ENCODE measurements at places on chromosomes 3 and 15.

DNA sequence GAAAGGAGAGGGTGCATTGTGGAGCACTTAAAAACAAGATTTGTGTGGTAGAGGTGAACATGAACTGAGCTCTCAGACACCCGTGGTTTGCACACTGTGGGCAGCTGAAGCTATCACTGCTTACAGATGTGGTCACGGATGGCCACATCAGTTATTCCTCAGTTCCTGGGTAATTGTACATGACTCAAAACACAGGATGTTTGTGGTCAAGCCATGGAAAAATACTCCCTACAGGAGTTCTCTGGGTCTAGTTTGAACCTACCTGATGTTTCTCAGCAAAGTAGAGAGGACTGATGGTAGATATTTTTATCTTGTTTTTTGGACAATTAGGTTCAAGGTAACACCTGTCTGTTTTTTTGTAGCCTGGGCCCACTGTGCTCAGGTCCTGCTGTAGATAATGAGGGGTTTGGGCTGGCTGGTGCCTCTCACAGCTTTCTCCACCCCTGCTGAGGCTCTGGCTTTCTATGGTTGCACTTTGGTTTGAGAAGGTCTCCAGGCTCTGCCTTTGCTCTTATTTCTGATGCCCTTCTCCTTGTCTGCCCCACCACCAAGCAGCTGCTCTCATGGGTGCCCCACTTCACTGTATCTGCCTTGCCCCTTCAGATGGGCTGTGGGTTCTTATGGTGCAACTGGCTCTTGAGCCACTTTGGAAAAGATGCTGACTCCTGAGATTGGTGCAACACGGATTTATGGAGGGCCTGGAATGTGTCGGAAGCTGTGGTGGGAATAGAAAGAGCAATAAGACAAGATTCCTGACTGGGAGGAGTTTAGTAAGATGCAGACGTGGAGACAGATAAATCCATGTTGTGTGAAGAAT, 40.1 kb downstream of the CDCP1 start:
- no peak for DNase-seq

GRCh38 chr3:149273096-149273751, 51.6 kb upstream of the CP start:
- DNase-seq = peak; percentile 90

DNA sequence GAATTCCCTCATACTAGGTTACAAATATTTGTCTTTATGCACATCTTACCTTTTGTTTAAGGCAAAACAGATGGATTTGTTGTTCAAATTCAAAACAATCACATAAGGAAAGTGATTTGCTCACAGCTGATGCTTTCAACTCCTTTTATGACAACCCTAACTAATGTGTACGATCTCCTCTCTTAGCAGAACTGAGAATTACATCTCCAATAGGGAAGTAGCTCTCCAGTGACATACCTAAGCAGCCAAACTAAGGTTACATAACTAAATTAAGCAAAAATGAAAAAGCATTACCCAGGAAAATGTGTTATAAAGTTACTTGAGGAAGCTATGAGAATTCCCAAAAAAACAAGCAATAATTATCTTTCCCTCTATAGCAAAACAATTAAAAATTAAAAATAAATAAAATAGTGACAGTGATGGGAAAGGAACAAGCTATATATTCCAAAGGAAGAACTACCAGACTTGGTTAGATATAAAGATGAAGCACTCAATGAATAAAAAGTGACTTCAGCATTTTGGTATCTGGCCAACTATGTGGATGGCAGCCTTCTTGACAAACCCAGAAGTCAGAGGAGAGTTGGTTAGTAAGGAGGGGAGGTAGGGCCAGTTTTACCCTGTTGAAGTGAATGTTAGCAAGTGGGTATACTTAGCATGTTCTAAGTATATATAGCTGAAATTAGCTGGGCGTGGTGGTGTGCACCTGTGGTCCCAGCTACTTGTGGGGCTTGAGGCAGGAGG, 32.4 kb downstream of the PEAK1 start:
- no peak for DNase-seq

GRCh38 chr15:63243101-63243500, 34.3 kb upstream of the APH1B start:
- DNase-seq = no peak

- DNase-seq = no peak
Observed at GRCh38 chr3:45552031-45552793, 42.3 kb upstream of the LIMD1 start.

DNA sequence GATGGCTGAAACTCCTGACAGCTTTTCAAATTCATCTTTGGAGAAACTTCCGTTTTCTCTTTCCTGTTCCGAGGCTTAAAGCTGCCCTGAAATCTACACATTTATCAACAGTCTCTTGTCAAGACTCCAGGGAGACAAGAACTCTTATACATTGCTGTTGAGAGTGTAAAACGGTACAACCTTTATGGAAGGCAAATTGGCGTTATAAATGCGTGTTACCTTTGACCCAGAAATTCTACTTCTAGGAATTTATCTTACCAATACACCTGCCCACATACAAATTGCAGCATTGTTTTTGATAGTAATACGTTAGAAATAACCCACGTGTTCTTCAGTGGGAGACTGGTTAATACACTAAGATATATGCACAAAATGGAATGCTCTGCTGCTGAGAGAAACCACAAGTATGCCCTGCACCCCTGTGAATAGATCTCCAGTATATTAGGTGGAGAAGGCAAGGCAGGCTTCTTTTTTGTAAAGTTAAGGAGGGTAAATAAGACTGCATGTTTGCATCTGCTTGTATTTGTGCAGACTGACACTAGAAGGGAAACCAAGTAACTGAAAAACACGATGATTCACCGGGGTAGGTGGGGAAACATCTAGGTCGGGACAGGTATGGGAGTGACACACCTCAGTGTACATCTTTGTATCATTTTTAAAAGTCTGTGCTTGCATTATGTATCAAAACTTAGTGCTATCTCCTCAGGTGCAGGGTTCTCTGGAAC, 97.5 kb downstream of the IGF1R start:
- DNase-seq = no peak

- no peak for DNase-seq
Observed at GRCh38 chr3:77489216-77489615, 449.3 kb downstream of the ROBO2 start.

DNA sequence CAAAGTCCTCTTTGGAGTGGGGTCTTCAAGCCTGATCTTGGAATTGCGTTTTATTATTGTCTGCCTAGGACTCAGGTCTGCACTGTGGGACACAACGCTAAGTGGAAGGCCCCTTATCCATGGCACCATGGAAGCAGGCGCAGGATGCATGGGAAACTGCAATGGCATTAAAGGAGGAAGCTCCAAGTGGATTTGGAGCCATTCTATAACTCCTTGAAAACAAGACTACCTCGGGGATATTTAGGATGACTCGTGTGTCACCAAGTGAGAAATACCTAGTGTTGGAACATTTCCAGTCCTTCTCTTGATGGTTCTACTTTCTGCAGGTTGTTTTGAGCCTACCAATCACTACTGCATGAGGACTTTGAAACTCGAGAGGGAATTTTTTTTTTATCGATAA, 126.6 kb upstream of the ZBED2 start:
- no peak for DNase-seq

DNA sequence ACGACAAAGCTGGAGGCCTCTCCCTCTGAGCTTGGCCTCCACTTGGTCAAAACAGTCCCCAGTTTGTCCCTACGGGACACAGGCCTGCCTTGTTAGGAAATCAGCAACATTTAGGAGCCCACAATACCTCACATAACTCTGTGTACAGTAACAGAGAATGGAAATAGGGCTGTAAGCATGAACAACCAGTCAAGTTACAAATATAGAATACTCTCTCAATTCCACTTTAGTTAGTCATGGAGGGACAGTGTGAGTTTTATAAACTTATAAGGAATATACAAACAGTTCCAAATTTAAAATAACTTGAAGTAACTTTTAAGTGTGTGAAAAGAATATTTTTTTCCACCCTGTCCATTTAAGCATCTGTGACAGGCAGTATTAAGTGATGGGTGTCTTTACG, 129.4 kb downstream of the PGPEP1L start:
- DNase-seq = no peak

- DNase-seq = no peak
Observed at GRCh38 chr3:2938711-2939110, 171.5 kb downstream of the IL5RA start.

DNA sequence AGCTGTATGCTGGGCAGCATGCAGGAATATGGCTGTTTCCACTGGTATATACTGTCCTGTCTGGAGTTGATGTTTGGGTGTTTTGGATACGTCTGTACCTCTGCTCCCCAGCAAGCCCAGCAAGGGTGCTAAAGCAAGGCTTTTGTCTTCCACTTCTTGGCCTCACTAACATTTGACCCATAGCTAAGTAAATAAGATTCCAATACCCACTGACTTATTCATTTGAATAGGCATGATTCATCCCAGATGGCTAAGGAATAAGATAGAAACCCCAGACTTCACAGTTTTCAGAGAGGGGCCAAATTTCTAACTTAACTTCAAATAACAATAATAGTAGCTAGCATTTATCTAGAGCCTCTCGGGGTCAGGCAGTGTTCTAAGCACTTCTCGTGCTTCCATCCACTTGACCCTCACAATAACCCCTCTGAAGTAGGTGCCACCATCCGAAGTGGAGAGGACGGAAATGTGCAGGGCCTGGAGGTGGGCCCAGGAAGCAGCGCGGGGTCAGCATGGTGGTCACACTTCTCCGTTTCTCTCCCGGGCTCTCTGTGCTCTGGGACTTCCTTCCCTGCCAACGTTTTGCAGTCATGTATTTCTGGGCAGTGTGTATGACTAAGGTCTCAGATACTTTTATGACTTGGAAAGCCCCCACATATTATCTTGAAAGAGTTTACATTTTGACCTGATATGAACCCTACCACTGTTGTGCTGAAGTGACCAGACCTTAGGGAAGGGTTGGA, 39.3 kb downstream of the LRRK1 start:
- no peak for DNase-seq

DNA sequence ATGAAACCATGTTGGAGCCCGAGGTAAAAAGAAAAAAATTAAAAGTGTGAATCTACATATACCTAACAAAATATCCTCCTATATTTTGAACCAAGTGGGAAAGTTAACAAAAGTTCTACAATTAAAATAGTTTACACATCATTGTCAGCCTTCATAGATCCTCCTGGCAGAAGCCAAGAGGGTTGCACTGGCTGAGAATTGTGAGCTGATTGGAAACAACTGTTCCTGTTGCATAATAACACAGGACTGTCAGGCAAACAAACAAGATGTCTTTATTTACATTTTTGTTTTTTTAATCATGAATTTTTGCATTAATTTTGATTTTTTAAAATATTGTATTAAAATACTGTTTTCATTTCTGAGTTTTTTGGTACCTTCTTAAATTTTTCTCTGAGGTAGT, 215.2 kb upstream of the MME start:
- DNase-seq = no peak

DNA sequence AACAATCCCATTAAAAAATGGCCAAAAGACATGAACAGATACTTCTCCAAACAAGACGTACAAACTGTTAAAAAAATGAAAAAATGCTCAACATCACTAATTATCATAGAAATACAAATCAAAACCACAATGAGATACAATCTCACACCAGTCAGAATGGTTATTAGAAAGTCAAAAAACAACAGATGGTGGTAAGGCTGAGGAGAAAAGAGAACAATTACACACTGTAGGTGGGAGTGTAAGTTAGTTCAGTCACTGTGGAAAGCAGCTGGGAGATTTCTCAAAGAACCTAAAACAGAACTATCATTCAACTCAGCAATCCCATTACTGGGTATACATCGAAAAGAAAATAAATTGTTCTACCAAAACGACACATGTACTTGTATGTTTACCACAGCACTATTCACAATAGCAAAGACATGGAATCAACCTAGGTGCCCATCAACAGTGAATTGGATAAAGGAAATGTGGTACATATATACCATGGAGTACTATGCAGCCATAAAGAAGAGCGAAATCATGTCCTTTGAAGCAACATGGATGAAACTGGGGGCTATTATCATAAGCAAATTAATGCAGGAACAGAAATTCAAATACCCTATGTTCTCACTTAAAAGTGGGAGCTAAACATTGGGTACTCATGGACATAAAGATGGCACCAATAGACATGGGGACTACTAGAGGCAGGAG, 51.5 kb downstream of the MYO1E start:
- no peak for DNase-seq

DNA sequence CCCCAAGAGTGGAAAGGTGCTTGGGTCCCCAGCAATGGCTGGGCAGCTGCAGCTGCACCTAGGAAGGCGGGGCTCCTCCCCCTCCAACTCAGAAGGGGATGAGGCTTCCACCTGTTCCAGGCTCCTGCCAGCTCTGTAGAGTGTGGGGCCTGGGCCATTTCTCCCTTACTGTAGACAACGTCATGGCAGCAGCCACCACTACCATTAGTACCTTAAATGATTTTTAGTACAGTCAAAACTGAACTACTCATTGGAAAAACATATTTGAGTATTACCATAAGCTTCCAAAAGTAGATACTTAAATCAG, 1274.2 kb upstream of the GBE1 start:
- no peak for DNase-seq

GRCh38 chr15:37789881-37790280, 144.6 kb upstream of the TMCO5A start:
- no peak for DNase-seq

DNA sequence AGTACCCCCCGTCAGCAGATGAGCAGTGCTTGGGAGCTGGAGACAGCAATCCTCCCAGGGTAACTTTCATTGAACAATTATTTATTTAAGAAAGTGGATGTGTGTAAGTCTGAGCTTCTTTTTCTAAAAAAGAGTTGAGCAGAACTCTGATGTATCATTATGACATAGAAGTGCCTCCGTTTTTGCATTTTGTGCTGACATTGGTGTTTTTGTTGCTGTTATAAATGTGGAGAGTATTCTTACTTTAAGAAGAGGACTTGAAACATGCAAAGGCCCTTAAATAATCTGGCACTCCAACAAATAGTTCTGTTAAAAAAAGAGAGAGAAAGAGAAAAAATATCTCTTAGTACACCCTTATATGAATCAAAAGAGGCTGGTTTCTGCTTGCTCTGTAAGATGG, 217.1 kb downstream of the AGBL1 start:
- no peak for DNase-seq

GRCh38 chr15:29208352-29208751, 61.3 kb downstream of the NSMCE3 start:
- peak; percentile 75 for DNase-seq

- DNase-seq = no peak
Observed at GRCh38 chr15:67181221-67181639, 73.2 kb downstream of the AAGAB start.

- peak; percentile 42 for DNase-seq
Observed at GRCh38 chr15:49865925-49866757, 245.3 kb downstream of the DTWD1 start.

DNA sequence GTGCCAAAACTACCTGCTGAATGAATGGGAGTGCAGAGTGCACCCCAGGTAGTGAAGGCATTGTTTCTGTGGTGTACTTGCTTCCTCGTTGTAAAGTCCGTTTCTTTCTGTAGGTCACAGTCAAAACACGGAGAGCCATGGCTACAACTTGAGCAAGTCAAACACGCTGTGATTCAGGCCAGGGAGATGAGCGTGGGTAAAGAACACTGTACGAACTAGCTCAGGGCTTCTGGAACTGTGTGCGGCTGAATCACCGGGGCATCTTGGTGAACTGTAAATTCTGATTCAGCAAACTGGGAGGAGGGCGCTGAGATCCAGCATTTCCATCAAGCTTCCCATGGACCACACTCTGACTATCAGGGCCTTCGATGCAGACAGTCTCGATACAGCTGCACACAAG, 5.0 kb upstream of the TNK2 start:
- no peak for DNase-seq

- DNase-seq = no peak
Observed at GRCh38 chr3:147189016-147189415, 217.3 kb downstream of the ZIC4 start.

- DNase-seq = no peak
Observed at GRCh38 chr3:113514265-113514769, 639 bp downstream of the SPICE1 start.

GRCh38 chr3:66661628-66662027, 160.8 kb upstream of the LRIG1 start:
- DNase-seq = no peak

- DNase-seq = no peak
Observed at GRCh38 chr3:128485282-128486204, 7.5 kb downstream of the GATA2 start.

Measured in COR-L47 (cell line).